ENCODE measurements at places on chromosomes 2 and 18.

DNA sequence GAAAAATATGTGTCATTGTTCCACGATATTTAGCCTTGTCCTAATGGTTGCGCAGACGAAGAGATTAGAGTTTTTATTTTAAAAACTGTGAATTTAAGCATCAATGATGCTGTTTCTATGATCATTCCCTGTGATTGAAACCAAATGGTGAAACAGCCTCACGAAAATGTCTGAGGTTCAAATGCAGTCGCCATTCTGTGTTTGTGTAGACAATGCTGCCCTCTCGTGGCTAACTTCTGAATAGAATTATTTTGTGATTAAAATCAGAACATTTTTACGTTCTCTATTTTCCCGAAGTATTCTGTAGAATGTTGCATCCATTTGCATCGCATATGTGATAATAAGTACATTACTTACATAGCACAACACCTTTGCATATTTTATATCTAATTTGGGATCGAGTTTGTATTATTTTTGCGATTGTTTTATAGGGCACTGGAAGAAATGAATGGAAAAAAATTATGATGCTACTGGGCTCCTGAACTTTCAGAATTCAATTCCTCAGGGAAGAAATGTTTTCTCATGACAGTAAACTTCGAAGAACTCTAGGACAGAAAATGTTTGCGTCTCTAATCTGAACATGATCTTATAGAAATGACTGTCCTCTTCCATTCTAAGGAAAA, 54.8 kb upstream of the CREB1 start:
- no peak for DNase-seq

GRCh38 chr2:220334210-220334609, 706.8 kb downstream of the SLC4A3 start:
- no peak for DNase-seq

- no peak for DNase-seq
These were observed 184.6 kb downstream of the ZFP36L2 start for GRCh38 chr2:43041661-43042360.

DNA sequence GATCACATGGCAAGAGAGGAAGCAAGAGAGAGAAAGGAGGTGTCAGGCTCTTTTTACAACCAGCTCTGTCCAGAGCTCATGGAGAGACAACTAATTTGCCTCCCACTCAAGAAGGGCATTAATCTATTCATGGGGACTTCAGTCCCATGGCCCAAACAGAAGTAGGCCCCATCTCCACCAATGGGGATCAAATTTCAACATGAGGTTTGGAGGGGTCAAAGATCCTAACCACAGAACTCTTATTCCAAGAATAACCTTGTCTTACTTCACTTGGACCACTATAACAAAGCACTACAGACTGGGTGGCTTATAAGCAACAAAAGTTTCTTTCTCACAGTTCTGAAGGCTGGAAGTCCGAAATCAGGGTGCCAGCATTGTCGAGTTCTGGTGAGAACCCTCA, 31.8 kb downstream of the GRB14 start:
- DNase-seq, result no peak

DNA sequence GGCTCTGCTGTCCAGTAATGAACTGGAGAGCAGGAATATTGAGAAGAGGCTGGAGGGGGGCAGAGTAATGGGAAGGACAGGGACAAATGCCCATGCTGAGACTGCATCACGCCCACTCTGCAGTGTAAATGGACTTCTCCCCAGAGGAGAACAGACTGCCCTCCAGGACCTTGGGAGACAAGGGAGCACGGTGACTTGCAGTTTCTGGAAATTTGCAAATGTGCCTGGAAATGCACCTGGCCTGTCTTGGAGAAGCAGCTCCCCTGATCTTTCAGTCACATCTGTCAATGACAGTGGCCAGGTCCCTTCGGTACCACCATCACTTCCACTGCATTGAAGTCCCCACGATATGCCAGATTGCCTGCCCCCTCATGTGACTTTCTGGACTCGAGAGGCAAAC, 178.7 kb upstream of the SH3BP4 start:
- DNase-seq, result no peak

- DNase-seq, result no peak
These were observed 193.6 kb upstream of the PKDCC start for GRCh38 chr2:41854227-41854626.

GRCh38 chr2:219681694-219682300, 54.4 kb downstream of the SLC4A3 start:
- DNase-seq, result no peak

DNA sequence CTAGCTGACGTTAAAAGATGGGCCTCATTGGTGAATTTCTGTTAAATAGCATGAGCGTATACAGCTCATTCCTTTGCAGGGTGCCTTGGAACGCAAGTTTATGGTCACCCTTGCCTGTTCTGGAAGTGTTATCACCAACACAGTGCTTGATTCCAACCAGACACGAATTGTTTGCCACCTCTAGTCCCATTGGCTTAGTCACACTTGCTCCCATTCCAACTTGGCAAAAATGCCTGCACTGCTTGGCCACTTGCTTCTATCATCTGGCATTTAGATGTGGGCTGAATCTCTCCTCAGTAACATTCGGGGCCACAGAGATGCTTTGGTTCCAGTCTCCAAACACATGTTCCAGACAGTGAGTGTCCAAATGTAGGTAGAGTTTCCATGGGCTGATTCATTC, 27.5 kb upstream of the ACVR1 start:
- no peak for DNase-seq

DNA sequence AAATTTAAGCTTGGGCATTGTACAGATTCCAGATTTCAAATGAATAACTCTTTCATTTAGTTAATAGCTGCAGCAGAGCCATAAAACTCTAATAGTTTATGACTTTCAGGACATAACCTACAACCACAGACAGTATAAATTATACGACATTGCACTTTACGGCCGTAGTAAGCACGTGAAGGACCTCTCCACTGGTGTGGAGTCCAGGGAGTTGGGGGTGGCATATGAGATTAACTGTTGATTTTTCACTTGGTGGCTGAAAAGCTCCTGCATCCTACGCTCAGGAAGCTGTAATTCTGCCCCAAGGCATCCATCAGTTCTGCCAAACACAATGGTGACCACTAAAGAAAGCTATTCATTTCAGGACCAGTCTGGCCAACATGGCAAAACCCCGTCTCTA, 376.2 kb downstream of the SOX11 start:
- no peak for DNase-seq

- no peak for DNase-seq
These were observed 14.0 kb downstream of the SMARCAL1 start for GRCh38 chr2:216426166-216426777.

DNA sequence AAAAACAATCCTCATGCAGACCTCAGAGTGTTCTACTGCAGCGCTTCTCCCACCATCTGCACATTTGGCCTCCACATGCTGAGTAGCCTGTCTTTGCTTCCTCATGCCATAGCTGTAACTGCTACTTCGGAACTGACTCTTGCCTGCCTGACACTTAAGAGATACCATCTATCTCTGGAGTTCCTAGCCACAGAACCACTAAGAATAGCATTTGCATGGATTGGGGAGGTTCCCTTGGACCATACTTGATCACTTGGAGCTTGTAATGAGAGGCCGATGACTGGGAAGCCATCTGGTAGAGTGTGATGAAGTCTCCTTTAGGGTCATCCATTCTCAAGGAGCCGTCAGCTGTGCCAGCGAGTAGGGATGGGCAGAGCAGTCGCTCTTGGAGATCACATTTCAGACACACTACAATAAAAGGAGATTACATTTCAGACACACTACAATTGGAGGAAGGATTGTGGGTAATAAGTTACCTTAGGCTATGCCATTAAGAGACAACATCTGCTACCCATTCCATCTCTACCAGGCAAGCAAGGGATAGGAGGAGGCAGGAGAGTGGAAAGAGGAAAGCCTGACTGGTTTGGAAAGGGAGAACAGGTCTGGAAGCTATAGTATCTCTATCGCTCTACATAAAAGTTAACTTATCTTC, 21.8 kb downstream of the DOK1 start:
- no peak for DNase-seq

- no peak for DNase-seq
These were observed 144.9 kb upstream of the HAAO start for GRCh38 chr2:42937171-42937875.

GRCh38 chr2:234691968-234692955, 195.4 kb upstream of the ARL4C start:
- DNase-seq, result no peak

GRCh38 chr18:61683856-61684255, 209.0 kb downstream of the RNF152 start:
- no peak for DNase-seq

DNA sequence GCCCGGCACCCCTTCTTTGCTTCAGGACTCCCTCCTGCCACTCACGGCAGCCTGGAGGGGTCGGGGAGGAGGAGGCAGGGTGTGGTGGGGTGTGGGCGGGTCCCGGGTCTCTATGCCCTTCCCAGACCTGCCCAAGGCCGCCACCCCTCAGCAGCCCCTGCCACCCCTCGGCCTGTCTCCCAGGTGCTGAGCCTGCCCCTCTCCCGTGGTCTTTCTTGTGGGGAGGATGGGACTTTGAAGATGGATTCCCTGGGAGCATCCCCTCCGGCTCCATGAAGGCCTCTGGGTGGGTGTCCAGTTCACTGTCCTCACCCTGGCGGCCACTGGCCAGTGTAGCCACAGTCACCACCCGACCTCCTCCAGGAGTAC, 23.2 kb downstream of the KCNIP3 start:
- no peak for DNase-seq

DNA sequence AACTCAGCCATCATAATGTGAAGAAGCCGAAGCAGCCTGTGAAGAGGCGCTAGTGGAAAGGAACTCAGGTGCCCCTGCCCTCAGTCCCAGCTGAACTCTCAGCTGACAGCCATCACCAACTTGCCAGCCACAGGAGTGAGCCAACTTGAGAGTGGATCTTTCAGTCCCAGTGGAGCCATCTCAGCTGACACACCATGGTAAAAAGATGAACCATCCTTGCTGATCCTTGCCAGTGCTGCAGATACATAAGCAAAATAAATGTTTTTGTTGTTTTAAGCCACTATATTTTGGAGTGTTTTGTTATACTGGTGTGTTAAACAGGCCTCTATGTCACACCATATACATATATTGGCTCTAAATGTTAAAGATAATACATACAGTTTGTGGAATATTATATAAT, 195.8 kb upstream of the SPRED2 start:
- no peak for DNase-seq

- no peak for DNase-seq
These were observed 461 bp downstream of the PRADC1 start for GRCh38 chr2:73232403-73233153.

DNA sequence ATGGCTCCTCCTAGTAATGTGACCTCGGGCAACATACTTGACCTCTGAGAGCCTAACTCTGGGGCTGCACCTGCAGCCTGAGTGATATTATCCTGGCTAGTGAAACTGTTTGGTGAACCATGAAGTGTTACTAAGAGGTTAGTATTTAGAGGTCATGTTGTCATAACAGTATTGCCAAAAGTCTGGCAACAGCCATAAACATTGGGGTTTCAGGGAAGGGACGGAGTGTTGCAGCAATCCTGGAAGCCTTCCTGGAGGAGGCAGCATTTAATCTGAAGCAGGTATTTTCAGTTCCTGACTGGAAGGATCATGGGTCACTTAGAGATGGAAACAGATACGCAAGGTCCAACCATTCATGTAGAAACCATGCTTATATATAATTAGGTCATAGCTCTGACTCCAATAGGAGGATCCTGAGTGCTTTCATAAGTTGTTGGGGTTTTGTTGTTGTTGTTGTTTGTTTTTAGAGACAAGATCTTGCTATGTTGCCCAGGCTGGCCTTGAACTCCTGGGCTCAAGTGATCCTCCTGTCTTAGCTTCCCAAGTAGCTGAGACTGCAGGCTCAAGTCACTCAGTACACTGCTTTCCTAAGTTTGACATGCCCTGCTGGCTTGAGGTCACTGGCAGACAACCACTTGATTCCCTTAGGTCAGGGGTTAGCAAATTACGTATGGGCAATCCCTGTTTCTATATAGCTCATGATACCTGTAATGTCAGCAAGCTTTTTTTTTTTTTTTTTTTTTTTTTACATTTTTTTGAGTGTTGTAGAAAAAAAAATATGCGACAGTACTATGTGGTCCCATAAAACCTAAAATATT, 21.5 kb downstream of the GPR39 start:
- DNase-seq, result no peak

Measured in stimulated activated CD8-positive, alpha-beta memory T cell treated with anti-CD3 and anti-CD28 coated beads, Interleukin-15, amount 100 ng/mL, for 48 hours (primary cell).